ENCODE measurements at places on chromosomes 1 and 21.

DNA sequence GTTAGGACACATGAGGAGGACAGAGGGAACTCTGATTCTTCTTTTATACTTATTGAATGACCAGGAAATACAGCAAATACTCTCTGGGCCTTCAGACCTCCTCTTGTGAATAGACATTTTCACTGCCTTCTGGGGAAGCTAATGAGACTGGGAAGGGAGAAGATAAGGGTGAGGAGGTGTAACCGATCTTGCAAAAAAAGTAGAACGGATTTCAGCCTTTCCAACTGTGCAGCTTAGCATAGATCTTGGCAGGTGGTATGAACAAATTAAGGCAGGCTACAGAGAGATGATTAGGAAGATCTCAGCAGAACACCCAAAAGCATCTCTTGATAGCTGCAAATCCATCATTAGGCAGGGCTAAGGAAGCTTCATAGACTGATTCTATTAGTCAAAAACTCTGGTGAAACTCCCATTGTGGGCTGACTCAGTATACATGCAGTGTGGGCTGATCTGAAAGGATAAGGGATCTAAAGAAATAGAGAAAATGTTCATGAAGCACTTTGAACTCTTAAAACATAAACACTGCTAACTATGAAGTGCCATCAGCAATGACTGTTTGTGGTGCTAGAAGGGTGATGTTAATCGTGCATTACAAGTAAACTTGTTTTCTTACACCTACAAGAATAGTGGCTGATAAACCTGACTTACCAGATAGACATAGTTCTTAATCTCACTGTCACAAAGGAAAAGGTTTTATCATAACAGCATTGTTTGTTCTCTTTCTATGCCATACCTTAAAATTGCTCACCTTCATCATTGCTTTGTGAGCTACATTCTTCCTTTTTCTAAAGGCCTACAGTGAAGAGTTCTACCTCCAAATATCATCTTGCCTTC, 85.5 kb upstream of the PALMD start:
- DNase-seq: no peak

DNA sequence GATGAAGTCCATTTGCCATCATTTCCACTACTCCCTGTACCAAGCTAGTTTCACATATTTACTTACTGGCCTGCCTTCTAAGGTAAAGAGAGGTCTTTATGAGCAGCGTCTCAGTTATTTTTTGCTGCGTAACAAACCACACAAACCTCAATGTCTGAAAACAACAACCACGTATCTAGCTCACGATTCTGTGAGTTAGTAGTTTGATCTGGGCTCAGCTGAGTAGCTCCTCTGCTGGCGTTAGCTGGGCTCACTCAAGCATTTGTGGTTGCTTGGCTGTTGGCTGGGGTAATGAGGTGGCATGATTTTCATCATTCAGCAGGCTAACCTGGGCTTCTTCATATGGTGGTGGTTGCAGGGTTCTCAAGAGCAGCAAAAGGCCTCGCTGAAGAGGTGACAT, 225.4 kb downstream of the FOXD2 start:
- DNase-seq: no peak

GRCh38 chr1:3024019-3024418, 2.8 kb downstream of the ACTRT2 start:
- no peak for DNase-seq

DNA sequence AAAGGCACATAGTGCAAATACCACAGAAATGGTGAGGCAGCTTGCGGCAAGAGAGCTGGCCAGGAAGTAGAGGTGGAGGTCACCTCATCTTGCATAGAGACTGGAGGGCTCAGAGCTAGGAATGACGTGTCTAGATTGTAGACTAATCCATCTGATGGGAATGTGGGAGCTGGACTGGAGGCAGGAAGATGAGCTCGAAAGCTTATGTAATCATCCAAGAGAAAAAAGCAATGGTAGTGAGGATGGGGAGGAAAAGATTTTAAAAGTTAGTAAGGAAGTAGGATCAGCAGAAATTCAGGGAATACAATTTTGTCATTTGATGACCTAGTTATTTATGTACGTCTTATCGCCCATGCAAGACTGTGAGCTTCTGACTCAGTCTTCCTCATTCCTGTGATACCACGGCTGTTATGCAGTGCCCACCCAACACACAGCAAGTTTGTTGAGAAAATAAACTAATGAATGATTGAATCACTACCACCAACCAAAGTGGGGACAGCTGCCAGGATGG, 123.9 kb downstream of the RRAGC start:
- no peak for DNase-seq

DNA sequence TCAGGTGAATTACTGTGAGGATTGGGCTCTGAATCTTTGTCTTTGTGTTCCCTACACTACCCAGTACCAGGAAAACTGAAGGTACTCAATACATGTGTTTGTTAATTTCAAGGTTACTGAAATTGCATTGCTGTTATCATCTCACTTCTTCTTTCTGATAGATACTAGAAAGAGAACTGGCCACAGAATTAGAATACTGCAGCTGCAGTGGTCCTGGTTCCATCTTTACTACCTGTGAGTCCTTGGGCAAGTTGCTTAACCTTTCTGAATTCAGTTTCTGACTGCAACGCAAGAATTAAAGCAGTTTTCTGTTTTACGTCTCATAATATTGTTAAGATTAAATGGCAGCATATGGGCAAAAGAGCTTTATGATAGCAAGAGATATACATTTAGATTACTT, 263.5 kb downstream of the LMO4 start:
- DNase-seq: no peak

- no peak for DNase-seq
Measured at GRCh38 chr1:56382929-56383328, 196.4 kb downstream of the PLPP3 start.

DNA sequence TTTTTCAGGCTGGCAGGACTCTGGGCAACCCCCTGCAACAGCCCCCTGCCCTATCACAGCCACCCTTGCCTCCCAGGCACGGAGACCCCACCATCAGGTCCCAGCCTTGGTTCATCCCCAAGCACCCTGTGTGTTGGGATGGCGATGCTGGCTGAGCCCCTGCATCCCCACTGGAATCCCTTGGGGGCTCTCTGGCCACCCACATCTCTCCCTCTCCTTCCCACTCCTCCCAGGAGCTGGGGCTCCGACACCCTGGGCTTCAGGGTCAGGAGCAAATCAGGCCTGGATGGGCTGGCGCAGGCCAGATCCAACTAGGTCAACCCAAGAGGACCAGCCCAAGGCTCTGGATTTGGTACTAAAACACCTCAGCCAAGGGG, 25.9 kb downstream of the COL6A1 start:
- DNase-seq: no peak

- no peak for DNase-seq
Measured at GRCh38 chr21:34702341-34703170, 33.8 kb downstream of the CLIC6 start.

- DNase-seq: no peak
Measured at GRCh38 chr1:41936107-41936506, 17.4 kb upstream of the HIVEP3 start.

- no peak for DNase-seq
Measured at GRCh38 chr1:184748740-184749139, 5.9 kb downstream of the EDEM3 start.

DNA sequence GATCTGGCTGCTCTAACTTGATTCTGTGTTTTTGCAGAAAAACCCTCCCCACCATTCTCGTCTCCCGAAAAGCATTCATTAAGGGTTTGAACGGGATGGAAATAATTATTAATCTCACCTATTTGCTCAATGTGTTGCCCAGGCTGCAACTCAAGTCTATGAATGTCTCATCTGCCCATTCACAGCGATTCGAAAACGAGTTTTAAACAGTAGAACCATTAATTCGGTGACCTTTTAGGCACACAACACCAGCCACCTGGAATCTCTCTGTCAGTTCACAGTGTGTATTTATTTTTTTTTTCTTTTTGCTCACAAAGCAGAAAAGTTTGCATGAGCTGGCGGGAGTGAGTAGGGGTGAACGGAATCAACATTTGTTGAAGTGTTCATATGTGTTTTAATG, 764.7 kb upstream of the TPTE start:
- DNase-seq: no peak

DNA sequence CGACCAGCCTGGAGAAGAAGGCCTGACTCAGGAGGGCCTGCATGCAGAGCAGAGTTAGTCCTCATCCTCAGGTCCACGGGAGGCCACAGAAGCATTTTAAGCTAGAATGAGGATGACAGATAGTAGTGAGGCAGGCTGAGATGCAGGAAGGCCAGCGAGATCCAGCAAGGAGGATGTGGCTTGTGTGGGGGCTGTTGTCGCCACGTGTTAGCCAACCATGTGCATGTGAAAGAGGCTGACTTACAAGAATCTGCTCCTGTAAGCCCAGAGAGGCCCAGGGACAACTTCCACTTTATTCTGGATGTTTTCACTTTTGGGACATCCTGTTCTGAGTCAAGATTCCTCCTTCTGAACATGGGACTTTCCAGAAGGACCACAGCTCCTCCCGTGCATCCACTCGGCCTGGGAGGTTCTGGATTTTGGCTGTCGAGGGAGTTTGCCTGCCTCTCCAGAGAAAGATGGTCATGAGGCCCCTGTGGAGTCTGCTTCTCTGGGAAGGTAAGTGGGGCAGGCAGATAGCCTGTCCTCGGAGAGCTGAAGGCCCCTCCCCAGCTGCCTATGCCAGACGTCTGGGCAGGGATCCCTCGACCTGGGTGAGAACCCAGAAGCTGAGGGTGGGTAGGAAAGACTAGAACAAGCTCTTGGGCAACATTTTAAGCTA, at the start of gene SLAMF8:
Gene SLAMF8, plus strand, starts transcription at position 433 of the 661 bp plus-strand sequence. Its CDS starts 26 bp downstream, at position 459.
- DNase-seq: peak; percentile 95

DNA sequence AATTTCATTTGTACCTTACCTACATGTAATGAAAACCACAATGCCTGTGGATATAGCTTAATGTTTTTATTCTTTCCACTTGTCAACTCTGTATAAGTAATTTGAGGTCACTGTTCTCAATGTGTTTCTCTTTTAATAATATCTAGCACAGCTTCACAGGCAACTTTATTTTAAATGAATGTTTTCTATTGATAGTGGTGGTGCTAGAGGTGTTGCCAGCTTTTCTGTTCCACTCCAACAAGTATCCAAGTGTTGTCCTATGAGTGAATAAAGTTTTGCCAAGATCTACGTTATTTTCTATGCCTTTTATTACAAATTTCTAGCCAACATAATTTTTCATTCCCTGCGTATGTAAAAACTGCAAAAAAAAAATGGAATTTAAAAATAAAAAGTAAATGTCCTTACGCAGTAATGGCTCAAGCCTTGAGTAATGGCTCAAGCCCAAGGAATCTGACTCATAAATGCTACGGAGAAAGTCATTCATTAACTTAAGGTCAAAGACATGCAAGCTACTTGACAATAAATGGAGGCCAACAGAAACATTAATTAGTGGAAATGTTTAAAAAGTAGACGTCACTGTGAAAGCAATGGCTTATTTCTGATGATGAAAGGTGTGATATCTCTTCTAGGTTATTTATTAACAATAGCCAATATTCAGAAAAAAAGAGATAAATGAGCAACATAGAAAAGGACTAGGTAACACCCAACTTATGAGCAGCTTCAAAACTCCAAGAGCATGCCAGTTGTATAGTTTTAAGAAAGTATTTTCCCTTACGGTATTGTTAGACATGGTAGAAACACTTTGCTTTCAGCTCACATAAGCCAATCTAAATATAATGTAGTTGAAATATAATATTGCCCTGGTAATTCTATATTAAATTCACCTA, 71.4 kb downstream of the SLC44A5 start:
- DNase-seq: no peak

GRCh38 chr1:170871868-170872267, 63.5 kb upstream of the MROH9 start:
- DNase-seq: no peak

DNA sequence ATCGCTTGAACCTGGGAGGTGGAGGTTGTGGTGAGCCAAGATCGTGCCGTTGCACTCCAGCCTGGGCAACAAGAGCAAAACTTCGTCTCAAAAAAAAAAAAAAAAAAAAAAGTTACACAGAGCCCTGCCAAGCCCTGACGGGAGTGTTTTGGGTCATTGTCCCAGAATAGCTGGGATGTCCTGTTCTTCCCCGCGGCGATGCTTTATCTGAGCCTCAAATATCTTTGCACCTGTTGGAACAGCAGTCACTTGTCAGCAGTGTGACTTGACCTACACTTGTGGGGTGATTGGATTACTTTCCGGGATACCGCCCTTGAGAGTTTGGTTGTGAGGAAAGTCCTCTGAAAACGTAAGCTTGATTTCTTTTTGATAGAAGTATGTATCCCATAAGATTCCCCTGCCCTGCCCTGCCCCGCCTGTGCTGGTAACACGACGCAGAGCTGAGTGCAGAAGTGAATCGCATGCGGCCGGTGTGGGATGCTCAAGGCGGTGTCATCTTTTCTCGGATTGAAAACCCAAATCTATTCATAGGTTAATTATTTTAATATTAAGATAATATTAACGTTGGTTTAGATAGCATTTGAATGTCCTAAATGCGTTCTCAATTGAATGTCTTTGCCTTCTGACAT, 50.9 kb downstream of the PCNT start:
- DNase-seq: no peak

DNA sequence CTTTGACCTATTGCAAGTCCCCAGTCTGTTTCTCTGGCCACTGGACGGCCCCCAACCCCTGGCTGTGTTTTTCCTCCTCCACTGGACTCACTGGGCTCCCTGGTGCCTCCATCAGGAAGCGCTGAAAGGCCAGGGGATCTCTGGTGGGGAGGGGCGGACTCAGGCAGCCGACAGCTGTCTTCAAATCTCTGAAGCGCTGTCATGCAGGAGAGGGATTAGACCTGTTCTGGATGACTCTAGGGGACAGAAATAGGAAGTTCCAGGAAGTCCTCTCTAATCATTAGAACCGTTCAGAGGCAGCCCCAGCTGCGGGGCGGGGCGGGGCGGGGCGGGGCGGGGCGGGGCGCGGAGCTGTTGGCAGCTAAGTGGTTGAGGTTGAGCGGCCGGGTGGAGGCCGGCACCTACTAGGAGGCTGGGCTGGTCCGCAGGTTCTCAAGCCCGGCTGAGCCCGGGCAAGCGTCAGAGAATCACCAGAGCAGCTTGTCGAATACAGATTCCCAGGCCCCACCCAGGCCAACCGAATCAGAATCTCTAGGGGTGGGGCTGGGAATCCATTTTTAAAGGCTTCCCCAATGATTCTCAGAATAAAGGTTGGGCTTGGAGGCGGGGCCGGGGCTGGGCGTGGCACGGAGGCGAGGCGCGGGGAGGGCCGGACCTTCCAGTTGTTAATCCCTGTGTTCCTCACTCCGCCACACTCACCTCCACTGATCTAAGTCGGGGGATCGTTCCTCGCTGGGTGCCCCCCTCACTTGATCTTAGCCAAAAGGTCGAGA, 11.4 kb upstream of the PHLDA3 start:
- peak; percentile 88 for DNase-seq

DNA sequence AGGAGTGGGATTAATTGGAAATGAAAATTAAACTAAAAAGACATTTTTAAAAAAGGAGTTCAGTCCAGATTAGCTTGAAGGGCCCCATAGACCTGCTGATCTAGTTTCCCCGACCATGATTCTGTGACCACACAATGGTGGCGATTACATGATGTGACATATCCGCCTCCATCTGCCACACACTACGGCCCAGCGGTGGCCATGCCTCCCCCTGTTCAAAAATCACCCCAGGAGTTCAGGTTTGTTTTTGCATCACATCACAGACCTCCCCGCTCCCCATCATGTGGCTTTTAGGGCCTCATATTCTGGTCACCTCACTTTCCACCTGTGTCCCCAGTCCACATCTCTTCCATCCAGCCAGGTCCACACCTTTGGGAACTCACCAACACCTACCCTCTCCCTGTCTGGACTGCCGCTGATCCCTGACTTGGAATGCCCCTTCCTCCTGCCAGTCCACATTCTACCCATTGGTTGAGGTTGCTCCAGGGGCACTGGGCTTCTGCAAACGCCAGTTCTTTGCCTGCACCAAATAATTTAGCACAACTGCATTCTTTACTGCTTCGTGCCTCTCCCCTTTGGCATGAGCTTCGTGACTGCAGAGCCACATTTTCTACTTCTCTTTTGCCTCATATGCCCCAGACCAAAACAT, 38.9 kb downstream of the CD247 start:
- no peak for DNase-seq

GRCh38 chr1:9746651-9747050, 77.1 kb downstream of the CLSTN1 start:
- no peak for DNase-seq

Data from suppressor macrophage (primary cell).